ENCODE measurements at places on chromosomes 7 and 10.

DNA sequence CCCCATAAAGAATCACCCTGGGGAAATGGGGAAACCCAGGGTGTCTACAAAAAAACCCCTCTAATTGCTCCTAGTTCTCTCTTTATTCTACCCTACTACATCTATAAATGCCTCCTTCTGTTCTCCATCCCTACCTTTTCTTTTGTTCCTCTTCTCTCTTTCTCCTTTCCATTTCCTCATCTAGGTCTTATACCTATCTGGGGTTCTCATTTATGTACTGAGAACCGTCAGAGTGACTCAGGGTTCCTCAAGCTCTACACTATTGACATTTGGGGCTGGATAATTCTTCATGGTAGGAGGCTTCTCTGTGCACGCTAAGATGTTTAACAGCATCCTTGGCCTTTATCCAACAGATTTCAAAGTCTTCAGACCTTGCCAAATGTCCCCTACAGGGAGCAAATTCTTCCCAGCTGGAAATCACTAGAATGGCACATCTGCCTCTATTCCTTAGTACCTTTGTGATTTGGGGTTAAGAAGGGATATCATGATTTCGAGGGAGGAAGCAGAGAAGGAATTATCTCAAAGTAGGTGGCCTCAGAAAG lies 137.4 kb upstream of the PTN start:
- DNase-seq = no peak

DNA sequence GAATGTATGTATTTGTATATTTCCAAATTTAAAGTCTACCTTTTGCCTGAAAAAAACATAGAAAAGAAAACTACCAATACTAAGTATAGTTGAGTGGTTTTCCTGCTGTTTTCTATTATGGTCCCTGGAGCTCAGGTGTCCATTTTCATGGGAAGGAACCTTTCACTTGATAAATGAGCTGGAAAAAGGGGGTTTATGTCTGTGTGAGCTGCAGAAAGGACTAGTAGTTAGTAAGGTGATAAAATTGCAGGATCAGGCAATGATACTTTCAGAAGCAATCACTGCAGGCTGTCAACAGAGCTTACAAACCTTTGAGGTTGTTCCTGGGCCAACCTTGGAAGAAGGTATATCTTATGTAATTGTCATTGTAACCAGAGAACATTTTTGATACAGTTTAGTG lies 48.0 kb downstream of the ST7 start:
- DNase-seq = no peak

DNA sequence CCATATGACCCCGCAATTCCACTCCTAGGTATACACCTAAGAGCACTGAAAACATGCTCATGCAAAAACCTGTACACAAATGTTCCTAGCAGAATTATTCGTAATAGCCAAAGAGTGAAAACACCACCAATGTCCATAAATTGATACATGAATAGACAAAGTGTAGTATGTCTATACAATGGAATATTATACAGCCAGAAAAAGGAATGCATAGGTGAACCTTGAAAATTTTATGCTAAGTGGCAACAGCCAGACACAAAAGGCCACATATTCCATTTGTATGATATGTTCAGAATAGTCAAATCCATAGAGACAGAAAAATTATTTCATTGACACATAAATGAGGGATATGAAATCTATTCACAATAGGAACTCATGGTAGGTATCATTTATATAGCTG lies 81.0 kb upstream of the NOBOX start:
- no peak for DNase-seq

DNA sequence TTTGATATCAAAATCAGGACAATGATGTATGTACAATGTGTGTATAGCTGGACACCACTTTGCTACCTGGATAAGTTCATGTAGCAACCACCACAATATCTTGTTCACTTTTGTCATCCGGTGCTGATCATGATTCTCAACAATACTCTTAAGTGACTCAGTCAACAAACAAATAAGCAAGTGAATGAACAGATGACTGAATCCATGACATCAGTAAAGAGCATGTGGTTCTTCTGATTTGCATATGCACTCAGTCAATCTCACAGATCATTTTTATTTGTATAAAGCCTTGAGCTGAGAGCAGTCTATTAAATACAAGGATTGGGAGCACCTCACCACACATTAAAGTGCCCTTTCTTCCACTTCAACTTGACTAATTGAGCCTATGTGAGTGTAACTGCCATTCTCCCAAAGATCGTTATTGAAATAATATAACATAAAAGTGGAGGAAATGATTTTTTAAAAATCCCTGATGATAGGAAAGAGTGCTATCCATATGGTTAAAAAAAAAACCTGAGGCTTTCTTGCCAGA lies 69.5 kb downstream of the NPSR1 start:
- no peak for DNase-seq

- DNase-seq = no peak
Observed at GRCh38 chr10:91105269-91105668, 115.2 kb upstream of the PCGF5 start.

DNA sequence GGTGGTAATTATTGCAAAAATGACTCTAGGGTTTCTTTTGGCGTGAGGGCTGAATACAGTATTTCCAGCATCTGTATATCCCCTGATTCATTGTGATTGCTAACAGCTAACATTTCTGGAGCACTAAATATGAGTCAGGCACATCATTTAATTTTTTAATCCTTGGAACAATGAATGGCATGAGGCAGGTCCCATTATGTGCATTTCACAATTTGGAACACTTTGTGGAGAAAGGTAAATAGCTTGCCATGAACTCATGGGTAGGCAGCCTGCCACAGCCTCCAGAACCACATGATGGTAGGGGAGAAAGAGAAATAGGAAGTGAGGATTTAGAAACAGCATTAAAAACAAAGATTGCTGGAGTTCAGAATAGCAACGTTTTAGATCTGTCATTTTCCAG lies 1.7 kb downstream of the NPTX2 start:
- peak; percentile 30 for DNase-seq

- DNase-seq = no peak
Observed at GRCh38 chr10:131019696-131020095, 291.8 kb downstream of the TCERG1L start.

GRCh38 chr10:21174715-21175495 lies 277.8 kb upstream of the NEBL start:
- no peak for DNase-seq

GRCh38 chr10:8825611-8826010 lies 771.1 kb downstream of the GATA3 start:
- DNase-seq = peak; percentile 25

DNA sequence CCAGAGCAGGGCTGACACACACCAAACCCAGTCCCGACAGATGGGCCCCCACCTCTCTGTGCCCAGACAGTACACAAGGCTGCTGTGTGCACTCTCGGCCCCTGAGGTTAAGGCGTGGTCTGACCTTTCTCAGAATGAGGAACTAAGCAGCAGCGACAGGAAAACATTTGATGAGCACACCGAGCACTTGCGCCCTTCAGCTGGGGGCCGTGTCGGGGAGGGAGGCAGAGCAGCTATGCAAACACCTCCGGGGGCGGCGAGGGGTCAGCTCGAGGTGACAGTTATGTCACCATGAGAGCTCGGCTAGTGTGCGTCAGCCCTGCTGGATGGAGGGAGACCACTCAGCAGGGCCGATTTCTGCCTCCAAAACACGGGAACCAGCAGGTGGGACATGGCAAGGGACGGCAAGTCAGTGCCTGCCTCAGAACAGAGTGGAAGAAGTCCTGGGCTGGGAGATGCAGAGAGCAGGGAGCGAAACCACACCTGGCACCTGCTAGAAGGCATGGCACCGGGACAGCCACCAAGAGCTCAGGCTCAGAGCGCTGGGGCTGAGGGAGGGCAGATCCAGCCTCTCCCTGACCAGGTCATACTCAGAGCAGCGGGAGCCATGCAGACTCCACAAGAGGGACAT lies 57.4 kb downstream of the CHST15 start:
- DNase-seq = no peak

- DNase-seq = no peak
Observed at GRCh38 chr7:68321776-68322496, 1276.3 kb upstream of the AUTS2 start.

- no peak for DNase-seq
Observed at GRCh38 chr10:7428673-7429350, 18.0 kb upstream of the SFMBT2 start.

DNA sequence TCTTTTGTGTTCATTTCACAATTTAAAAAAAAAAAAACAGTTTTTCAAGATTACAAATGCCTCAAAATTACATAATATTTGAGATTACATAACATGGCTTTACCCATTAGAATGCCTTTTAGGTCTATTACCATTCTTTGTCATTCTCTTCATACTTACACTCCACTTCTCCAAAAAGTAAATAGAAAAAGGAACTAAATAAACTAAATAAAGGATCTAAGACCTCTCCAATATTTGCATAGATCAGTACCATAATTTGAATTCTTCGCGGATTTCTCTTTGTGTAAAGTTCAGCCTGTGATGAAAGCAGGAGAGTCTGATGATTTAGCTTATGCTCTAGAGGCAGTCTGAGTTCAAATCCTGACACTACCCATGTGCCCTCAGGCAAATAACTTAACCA lies 56.4 kb upstream of the C1GALT1 start:
- no peak for DNase-seq

- no peak for DNase-seq
Observed at GRCh38 chr7:105295596-105296352, 92.9 kb downstream of the SRPK2 start.

DNA sequence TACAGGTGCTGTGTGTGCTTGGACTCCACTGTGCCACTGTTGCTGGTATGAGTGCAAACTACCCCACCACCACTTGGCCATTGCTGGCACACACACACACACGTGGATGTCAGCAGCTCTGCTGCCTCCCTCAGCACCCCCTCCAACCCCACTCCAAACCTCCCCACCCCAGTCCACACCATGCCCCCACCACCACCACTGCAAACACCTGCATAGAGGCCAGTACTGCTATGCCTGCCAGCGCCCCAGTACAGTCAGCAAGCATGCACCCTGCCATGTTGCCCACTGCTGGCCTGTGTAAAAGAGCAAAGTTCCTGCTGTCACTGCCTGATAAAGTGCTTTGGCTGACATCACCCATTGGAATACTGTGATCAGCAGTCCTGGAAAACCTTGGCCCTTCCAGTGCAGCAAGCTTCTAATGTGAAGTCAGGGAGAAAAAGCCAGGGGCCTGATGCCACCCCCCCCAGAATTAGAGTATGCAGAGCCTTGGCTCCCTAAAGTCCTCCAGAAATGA lies 519.2 kb upstream of the PCDH15 start:
- no peak for DNase-seq

- no peak for DNase-seq
Observed at GRCh38 chr10:109962247-109962646, 38.9 kb upstream of the XPNPEP1 start.

DNA sequence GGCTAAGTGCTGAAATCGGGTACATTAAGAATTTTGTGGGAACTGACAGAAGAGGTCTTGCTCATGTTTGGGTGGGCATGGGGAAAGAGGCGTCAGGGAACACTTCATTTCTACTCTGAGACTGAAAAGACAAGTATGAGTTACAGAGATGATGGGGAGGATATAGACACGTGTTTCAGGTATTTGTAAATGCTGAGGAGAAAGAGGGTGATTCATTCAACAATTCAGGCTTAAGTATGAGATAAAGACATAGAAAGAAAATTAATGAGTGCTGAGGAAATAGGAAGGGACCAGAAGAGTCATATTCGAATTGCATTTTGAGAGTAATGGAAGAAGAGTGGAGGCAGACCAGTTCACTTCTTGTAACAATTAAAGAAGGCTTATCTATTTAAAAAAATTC lies 143.6 kb downstream of the HBP1 start:
- DNase-seq = peak; percentile 11

DNA sequence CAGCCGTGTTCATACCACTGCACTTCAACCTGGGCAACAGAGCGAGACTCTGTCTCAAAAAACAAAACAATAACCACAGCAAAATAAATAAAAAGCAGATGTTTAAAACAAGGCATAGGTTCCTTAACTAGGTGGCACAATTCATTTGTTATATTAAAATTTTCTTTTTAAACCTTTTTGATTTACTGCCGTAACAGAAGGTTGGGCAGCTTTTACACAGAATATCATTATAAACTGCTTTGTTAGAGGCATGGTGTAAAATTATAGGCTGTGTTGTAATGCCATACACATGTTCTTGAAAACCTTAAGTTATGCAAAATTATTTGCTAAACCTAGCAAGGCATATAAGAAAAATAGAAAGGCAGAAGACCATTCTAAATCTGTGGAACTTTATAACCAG lies 84.4 kb downstream of the MKLN1 start:
- no peak for DNase-seq

- DNase-seq = no peak
Observed at GRCh38 chr10:133196936-133197758, 32.9 kb upstream of the UTF1 start.

GRCh38 chr10:32077896-32078485 lies 21.8 kb upstream of the KIF5B start:
- peak; percentile 78 for DNase-seq

GRCh38 chr10:17792991-17793390 lies 16.2 kb upstream of the MRC1 start:
- DNase-seq = no peak

GRCh38 chr7:12993025-12993424 lies 305.6 kb downstream of the ARL4A start:
- no peak for DNase-seq

GRCh38 chr7:35253460-35253709 lies 515 bp downstream of the TBX20 start:
- no peak for DNase-seq

GRCh38 chr7:151433721-151434400 lies 6.1 kb downstream of the CRYGN start:
- no peak for DNase-seq

- DNase-seq = no peak
Observed at GRCh38 chr10:35565602-35566081, 39.5 kb upstream of the GJD4 start.

GRCh38 chr10:16049782-16050181 lies 189.5 kb upstream of the MINDY3 start:
- no peak for DNase-seq

GRCh38 chr10:73773152-73773879 lies 8.5 kb upstream of the CHCHD1 start:
- DNase-seq = peak; percentile 24

DNA sequence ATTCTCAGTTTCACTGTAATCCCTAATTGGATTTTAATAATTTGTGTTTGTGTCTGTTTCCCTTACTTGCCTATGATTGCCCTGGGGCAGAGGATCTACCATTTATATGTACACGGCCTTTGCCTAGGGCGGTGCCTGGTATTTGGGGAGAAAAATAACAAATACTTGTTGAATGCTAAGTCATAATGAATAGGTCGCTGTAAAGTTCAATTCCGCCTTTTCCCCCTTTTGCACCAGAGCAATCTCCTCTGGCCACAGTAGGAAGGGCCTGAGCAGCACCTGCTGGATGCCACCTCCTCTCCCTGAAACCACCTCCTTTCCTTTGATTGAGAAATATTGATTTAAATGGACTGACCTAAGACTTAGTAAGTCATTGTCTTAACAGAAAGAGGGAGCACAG lies 70.2 kb downstream of the RHOBTB1 start:
- DNase-seq = no peak

All from RWPE1 (cell line).